CD4-positive, CD25-positive, alpha-beta regulatory T cell (primary cell): ENCODE measurements at places on chromosomes 1 and 21. TPM values are rescaled to one million over a fixed set of nuclear protein-coding genes. Genes with fewer than 3 reads are reported as not detected.

- H3K4me1 ChIP-seq: no peaks in the 10 kb centered on the region
- no peaks in the 10 kb centered on the region for H3K36me3 ChIP-seq
- no peak overlapping the region for H3K4me3 ChIP-seq
- no peak for DNase-seq
These were observed 809.3 kb downstream of the NCAM2 start for GRCh38 chr21:21807598-21807903.

DNA sequence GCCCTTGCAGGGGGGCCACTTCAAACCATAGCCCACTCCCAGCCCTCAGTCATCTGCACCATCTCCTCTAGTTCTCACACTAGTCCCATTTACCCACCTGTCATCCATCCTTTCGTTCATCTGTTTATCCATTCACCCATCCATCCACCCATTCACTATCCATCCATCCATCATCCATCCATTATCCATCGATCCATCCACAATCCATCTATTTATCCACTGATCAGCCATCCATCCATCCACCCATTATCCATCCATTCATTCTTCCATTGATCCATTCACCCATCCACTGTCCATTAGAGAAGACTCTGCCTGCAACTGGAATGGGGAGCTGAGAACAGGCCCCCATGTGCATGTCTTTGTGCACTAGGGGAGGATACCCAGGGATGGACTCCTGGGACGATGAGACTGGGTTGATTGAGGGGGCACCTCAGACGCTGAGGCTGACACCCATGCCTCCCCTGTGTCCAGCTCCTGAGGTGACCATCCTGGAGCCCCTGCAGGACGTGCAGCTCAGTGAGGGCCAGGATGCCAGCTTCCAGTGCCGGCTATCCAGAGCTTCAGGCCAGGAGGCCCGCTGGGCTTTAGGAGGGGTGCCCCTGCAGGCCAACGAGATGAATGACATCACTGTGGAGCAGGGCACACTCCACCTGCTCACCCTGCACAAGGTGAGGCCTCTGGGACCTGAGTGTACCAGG lies 97.9 kb downstream of the TRIM11 start:
- no peak overlapping the region for H3K4me3 ChIP-seq
- H3K4me1 ChIP-seq: no peaks in the 10 kb centered on the region
- no peak overlapping the region for H3K27ac ChIP-seq
- no peaks in the 10 kb centered on the region for H3K36me3 ChIP-seq
- no peaks in the 10 kb centered on the region for H3K27me3 ChIP-seq

Gene CLCA4
- total RNA-seq: not detected

DNA sequence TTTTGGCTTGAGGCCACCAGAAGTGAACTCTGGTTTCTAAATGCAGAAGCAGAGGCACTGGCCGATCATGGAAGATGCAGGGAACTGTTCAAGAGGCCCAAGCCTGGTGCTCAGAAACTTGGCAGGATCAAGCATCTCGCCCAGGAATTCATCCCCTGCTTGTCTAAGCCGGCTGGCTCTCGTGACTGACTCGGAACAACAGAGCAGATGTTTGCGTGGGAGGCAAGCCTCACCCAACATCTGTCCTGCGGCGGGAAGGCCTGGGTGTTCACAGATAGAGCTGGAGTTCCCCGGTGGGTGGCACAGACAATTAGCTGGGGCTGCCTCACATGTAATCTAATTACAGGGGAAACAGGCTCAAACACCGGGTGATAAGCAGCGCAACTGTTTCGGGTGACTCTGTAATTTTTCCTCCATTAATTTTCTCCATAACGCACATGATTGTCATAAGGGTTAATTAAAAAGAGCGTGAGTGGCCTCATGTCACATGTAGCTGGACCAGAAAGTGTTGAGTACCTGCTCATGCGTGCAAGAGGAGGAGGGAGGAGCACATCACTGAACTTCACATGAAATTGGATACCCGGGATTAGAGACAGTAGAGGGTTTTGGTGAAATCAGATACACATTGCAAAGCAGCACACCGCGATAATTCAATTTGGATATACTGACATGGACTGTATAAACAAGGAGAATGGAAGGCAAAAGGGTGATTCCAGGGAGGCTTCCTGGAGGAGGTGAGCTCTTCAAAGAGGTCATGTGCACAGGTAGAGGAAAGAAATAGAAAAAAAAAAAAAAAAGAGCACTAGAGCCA lies 180.0 kb downstream of the ETS2 start:
- no peaks in the 10 kb centered on the region for H3K36me3 ChIP-seq
- peaks cover 8% of the 10 kb centered on the region for H3K4me1 ChIP-seq
- peaks cover 8% of the 10 kb centered on the region for H3K27me3 ChIP-seq
- H3K4me3 ChIP-seq: no peak overlapping the region

GRCh38 chr1:68051475-68051874 lies 1.0 kb upstream of the DIRAS3 start:
- DNase-seq: no peak
- no peaks in the 10 kb centered on the region for H3K36me3 ChIP-seq
- H3K27me3 ChIP-seq: no peaks in the 10 kb centered on the region
- no peak overlapping the region for H3K27ac ChIP-seq

Gene CASP9
- total RNA-seq: 7.8 TPM
